ENCODE measurements at places on chromosomes 13 and 19.

GRCh38 chr13:46526740-46527139 is 26.2 kb upstream of the LRCH1 start:
- DNase-seq = no peak

- DNase-seq = no peak
Observed at GRCh38 chr19:33208371-33208895, 14.3 kb downstream of the LRP3 start.

DNA sequence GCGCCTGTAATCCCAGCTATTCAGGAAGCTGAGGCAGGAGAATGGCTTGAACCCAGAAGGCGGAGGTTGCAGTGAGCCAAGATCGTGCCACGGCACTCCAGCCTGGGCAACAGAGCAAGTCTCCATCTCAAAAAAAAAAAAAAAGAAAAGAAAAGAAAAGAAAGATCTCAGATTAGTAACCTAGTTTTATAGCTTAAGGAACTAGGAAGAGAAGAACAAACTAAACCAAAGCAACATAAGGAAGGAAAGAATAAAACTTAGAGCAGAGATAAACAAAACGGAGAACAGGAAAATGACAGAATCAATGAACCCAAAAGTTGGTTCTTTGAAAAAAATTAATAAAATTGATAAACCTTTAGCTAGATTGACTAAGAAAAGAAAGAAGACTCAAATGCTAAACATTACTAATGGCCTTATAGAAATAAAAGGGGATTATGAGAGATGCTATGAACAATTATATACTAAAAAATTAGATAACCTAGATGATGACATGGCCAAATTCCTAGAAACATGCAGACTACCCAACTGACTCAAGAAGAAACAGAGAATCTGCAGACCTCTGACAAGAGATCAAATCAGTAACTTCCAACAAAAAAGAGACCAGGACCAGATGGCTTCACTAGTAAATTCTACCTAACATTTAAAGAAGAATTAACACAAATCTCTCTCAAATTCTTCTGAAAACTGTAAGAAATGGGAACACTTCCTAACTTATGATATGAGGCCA is 68.2 kb downstream of the CDADC1 start:
- no peak for DNase-seq

GRCh38 chr13:111897178-111897845 is 169.6 kb upstream of the SOX1 start:
- no peak for DNase-seq

DNA sequence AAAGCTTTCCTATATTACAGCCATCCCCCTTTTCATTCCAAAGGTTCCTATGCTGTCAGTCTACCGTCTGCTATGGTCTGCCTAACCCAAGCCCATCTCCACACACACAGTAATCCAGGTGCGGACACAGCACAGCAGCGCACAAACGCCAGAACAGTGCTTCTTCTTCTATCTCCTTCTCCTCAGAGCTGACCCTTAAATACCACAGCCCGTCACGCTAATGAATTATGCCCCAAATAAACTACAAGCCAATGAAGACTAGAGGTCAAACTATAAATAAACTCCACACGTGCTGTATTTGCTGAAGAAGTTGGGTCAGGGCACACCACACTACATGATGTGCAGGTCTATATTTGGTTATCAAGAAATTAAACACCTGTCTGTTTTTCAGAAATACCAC is 71.8 kb downstream of the TBC1D4 start:
- no peak for DNase-seq

DNA sequence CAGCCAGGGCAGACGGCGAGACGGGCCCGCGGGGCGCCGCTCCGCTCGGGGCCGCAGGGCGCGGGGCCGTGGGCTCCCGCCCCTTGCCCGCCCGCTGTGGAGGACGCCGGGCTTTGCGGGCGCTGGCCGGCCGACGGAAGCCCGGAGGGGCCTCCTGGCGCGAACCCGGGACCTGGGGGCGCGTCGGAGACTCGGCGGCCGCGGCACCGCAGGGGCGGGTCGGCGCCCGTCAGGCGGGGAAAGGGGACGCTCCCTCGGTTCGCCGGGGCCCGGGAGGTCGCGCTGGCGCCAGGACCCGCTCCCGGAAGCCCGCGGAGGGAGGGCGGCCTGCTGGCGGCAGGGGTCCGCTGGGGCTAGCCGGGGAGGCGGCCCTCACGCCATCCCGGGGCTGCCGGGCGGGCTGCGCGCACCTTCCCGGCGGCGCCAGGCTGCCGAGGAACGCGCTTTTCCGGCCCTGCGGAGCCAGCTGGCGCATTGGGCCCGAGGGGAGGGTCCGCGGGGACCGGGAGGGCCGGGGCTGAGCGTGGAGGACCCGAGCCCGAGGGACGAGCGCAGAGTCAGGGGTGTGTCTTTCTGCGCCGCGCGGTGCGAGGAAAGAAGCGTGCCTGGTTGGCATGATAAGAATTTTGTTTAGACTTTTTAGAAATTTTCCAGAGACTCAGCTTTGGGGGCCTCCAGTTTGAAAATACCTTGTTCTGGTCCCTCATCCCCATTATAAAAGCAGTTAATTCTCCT is 511 bp downstream of the GARRE1 start:
- peak; percentile 15 for DNase-seq

DNA sequence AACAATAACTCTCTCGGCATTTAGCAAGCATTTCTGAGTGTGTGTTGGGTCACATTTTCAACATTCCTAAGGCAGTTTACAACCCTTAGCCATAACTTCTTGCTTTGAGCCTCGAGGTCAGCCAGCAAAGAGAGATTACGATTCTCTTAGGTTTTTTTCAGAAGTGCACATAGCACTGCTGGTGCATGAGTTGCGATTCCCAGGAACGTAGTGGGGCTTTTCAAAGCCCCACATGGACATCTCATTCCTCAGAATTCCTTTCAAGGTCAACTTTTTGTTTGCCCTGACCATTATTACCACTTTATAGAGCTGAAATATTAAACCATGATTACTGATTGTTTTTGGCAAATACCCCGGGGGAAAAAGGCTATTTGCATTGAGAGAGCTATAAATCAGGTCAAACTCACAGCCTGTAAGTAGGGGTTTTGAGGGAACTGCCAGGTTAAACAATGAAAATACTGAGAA is 705.3 kb downstream of the GPC5 start:
- no peak for DNase-seq

DNA sequence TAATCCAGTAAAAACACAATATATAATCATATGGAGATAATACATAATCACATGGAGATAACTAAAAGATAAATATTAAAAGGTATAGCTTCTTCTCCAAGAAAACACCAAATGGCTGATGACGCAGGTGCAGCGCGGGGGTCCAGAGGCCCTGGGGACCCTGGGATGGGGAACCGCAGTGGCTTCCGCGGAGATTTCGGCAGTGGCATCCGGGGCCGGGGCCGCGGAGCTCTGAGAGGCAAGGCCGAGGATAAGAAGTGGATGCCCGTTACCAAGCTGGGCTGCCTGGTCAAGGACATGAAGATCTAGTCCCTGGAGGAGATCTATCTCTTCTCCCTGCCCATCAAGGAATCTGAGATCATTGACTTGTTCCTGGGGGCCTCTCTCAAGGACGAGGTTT is 10.5 kb downstream of the ZNF44 start:
- DNase-seq = no peak

GRCh38 chr19:47107202-47107952 is 6.2 kb downstream of the ZC3H4 start:
- peak; percentile 56 for DNase-seq

DNA sequence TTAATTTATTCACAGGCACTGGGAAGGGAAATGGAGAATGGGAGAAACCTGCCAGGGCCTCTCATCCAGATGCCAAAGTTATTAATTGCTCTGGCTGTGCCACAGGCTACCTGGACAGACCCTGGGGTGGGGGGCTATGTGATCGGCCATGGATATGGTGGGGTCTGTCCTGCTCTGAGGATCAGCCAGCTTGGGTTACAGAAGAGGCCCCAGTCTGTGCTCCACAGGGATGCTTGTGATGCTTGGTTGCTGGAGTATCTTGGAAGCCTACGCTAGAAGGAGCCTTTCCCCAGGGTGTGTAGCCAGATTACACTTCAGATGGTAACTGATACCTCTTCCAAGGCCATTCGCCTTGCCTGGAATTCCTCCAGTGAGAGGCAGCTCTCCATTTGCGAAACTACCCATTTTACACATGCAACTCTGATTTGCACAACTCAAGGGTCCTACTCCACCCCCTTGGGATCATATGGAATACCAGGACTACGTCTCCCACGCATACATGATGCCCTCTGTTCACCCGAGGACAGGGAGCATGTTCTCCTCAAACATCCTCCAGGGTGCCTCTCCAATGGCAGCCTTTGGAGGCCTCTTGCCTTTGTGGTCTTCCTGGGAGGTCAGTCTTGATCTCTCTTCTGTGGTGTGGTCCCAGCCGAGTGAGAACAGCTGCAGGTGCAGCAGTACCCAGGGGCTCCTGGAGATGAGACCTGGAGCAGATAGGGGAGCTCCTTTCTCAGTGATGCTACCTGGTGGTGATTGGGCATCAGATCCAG is 186.6 kb upstream of the TSHZ3 start:
- no peak for DNase-seq

DNA sequence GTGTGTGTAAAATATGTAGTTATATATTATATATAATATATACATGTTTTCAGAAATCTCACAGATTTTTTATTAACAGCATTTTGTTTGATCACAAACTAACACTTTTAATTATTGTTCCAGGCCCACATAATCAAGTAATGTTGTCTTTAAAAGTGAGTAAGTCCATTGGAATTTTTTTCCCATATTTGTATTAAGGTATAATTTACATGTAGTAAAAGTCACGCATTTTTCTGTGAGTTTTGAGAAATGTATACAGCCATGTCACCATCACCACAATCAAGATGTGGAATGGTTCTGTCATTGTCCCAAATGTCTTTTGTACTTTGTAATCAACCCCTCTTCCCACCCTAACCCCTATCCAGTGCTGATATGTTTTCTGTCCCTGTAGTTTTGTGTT is 120.0 kb upstream of the RFC3 start:
- no peak for DNase-seq

- no peak for DNase-seq
Observed at GRCh38 chr13:46367617-46368327, 19.3 kb downstream of the RUBCNL start.

DNA sequence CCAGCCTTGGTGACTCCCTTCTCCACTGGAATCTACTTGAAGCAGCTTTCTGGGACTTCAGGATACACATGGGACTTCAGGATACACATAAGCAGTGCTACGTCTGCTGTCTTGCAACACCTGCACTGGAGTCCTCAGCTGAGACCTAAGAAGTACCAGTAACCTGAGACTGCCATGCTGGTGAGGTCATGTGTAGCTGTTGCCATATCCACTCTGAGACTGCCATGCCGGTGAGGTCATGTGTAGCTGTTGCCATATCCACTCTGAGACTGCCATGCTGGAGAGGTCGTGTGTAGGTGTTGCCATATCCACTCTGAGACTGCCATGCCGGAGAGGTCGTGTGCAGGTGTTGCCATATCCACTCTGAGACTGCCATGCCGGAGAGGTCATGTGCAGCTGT is 937.9 kb downstream of the EFNB2 start:
- DNase-seq = no peak

All from activated gamma-delta T cell treated with Interleukin-2 at 50 U/mL for 16 hours (primary cell).